ENCODE measurements at places on chromosomes 3 and 15.

DNA sequence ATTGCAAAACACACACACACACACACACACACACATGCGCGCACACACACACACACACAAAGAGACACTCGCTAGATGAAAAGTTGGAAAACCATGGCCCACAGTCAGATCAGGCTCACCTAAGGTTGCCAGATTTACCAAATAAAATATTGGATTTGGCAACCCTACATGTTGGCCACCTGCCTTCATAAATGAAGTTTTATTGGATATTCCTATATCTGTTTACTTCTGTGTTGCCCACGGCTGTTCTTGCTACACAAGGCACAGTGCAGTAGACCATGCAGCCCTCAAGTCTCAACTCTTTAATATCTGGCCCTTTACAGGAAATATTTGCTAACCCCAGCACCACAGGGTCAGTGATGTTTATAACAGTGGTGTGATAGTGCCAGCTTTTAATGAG lies 445.0 kb upstream of the PROK2 start:
- DNase-seq, result no peak

DNA sequence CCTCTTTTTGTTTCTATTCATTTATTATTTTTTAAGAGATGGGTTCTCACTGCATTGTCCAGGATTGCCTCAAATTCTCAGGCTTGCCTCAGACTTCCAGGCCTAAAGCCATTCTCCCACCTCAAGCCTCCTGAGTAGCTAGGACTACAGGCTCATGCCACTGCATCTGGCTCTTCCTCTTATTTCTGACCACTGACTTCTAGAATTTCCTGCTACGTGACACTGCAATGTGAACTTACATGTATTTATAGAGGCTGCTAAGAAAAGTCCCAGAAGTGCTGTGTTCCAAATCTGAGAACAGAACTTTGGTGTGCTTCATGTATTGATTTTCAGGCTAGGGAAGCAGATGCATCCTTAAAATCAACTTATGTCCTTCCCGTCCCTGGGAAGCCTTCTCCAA lies 407.4 kb downstream of the RSL24D1 start:
- no peak for DNase-seq

DNA sequence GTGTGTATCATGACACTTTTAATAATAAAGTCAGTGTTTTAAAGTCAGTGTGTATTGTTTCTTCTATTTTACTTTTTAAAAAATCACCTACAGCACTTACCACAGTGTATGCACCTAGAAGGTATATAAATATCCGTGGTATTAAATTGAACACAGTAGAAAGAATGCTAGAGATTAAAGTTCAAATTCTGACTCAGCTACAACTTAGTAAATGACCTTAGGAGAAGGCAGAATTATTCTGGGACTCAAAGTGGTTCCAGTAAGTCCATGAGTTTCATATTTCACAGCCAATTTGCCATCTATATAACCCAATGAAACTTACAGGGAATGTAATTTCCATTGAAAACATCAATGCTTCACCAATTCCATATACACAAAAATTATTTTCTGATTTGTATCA lies 52.7 kb upstream of the MAP4 start:
- DNase-seq, result no peak

- no peak for DNase-seq
Observed at GRCh38 chr3:138397983-138398382, 36.4 kb upstream of the ESYT3 start.

DNA sequence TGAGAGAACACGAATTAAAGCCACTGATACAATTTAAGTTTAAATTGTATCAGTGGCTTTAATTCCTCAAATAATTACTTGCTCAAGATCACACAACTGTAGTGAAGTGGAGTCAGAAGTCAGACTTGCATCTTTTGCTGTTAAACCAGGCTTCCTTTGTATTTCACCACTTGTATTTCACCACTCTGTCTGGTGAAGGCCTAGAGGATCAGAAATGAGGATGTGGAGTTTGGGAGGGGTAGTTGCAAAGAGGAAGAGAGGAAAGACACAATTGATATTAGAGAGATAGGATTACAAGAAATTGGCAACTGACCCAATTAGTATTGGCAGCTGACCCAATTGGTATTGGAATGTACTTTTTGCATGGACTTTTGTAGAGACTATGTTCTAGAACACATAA lies 288.1 kb upstream of the GPR149 start:
- no peak for DNase-seq

DNA sequence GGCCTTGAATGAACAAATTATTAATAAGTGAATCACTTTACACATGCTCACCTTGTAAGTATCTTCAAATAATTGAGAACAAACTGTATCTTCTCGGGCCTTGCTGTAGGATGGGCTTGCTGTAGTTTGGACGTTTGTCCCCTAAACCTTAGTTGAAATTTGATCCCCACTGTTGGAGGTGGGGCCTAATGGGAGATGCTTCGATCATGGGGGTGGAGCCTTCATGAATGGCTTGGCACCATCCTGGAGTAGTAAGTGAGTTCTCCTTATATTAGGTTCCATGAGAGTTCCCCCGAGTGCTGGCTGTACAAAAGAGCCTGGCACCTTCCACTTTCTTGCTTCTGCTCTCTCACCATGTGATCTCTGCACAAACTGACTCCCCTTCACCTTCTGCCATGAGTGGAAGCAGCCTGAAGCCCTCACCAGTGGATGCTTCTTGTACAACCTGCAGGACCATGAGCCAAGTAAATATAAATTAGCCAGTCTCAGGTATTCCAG lies 29.3 kb downstream of the PIGB start:
- no peak for DNase-seq

DNA sequence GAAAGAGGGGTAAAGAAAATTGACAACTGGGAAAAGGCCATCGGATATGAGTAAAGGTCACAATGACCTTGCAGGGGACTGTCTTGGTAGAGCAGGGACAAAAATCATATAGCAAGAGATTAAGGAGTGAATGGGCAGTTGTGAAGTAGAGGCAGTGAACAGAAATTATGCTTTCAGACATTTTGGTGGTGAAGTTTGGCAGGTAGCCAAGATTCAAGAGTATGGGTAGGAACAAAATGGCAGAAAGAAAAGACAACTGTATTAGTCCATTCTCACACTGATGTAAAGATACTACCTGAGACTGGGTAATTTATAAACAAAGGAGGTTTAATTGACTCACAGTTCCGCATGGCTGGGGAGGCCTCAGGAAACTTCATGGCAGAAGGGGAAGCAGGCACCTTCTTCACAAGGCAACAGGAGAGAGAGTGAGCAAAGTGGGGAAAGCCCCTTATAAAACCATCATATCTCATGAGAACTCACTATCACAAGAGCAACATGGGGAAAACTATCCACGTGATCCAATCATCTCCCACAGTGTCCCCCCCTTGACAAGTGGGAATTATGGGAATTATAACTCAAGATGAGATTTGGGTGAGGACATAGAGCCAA lies 84.0 kb downstream of the CGNL1 start:
- no peak for DNase-seq

- no peak for DNase-seq
Observed at GRCh38 chr15:33095641-33096040, 98.9 kb downstream of the FMN1 start.

GRCh38 chr15:60781211-60781713 lies 302.3 kb upstream of the ICE2 start:
- DNase-seq, result no peak

DNA sequence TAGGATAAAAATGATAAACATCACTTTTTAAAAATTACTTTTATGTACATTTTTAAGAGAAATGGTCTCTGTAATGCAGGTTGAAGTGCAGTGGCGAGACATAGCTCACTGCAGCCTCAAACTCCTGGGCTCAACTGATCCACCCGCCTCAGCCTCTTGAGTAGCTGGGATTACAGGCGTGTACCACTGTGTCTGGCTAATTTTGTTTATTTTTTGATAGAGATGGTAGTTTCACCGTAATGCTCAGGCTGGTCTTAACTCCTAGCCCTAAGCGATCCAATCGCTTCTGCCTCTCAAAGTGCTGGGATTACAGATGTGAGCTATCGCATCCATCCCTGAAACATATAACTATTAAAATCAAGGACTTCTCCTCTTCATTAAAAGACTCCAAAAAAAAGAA lies 63.1 kb upstream of the CSPG5 start:
- DNase-seq, result no peak

DNA sequence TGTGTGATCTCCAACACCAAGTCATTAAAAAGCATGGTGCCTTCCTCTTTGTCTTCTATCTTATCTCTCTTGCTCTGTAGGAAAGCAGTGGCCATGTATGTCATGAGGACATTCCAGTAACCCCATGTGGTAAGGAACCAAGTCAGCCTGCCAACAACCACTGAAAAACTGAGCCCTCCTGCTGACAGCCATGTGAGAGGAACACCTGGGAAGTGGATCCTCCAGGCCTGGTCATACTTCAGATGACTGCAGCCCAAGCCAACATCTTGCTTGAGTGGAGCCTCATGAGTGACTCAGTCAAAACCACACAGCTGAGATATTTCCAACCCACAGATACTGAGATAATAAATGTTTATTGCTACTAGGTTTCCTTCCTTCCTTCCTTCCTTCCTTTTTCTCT lies 597.3 kb downstream of the ZIC1 start:
- no peak for DNase-seq

- no peak for DNase-seq
Observed at GRCh38 chr15:31273258-31273941, 53.2 kb upstream of the KLF13 start.

- DNase-seq, result no peak
Observed at GRCh38 chr3:60126511-60127304, 1076.9 kb upstream of the CFAP20DC start.

DNA sequence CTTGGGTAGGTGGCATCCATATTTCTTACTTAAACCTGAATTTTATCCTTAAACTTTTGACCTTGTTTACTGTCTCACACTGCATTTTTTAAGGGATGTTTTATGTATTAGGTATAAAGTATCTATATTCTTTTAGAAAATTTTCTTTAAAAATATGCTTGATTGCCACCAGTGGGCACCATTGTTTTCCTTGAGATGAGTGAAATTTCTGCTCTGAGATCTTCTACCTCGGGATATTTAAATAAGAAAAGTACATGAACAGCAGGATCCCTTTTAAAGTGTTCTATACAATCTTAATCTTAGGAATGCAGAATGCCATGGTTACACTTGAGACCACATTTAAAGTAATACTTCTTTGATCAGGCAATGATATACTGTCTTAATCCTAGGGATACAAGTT lies 108.7 kb downstream of the SLMAP start:
- DNase-seq, result no peak

DNA sequence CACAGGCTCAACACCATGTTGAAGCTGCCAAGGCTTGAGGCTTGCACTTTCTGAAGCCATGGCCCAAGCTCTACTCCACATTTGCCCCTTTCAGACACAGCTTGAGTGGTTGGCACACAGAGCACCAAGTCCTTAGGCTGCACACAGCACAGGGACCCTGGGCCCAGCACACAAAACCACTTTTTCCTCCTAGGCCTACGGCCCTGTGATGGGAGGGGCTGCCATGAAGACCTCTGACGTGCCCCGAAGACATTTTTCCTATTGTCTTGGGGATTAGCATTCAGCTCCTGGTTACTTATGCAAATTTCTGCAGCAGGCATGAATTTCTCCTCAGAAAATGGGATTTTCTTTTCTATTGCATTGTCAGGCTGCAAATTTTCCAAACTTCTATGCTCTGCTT lies 445.5 kb downstream of the NLGN1 start:
- no peak for DNase-seq

- DNase-seq, result no peak
Observed at GRCh38 chr3:126620738-126621137, 34.2 kb downstream of the TXNRD3 start.

DNA sequence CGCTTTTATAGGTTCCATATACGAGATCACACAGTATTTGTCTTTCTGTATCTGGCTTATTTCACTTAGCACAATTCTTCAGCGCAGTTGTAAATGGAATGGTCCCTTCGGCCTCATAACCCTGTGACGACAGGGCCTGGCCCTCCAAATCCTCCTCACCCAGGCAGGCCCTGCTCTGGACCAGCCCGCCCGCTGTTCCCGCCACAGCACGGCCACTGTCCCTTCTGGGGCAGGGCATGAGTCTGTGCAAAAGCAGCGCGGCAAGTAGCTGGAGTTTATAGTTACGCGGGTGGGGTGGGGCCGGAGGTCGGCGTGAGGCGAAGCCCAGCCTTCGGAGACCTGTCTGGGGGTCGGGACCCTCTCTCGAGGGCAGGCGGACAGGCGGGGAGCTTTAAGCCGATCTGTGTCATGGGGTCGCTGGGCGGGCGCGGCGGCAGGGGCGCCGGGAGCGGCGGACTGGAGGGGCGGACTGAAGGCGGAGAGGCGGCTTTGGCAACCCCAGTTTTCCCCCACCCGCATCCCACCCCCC lies 543 bp downstream of the ARPIN start:
- no peak for DNase-seq

GRCh38 chr3:170327040-170327808 lies 30.3 kb upstream of the SKIL start:
- no peak for DNase-seq

GRCh38 chr15:51561271-51561670 lies 61.3 kb downstream of the DMXL2 start:
- no peak for DNase-seq

DNA sequence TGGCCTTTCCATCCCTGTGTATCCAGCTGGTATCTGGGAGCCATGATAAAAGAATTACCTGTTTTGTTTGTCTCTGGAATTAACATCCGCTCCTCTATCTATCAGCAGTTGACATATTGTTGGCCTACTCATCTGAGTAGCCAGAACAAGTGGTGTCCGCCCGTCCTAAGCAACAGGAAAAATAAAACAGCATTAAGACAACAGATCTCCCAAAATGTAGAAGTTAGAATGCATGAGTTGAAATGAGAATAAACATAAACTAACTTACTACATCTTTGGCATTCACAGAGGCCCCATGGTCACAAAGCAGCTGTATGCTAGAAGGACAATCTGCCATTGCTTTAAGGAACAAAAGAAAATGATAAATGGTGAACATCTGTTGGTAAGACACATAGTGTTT lies 75.9 kb downstream of the UACA start:
- no peak for DNase-seq

DNA sequence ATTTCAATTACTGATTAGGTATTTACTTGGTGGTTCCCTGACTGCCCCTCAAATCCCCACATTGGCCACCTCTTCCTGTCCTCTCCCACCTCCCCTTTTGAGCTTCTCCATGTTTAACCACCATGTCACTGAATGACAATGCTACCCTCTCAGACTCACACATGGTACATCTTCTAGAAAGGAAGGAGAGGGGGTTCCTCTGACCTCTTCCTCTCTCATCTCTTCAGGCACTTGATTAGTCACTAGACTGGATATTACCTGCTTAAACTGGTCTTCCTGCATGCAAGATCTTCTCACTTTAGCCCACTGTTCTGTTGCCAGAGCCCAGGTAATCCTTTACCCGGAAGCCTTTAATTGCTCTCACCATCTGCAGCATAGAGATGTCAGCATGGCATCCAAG lies 64.9 kb downstream of the DIPK2A start:
- no peak for DNase-seq

DNA sequence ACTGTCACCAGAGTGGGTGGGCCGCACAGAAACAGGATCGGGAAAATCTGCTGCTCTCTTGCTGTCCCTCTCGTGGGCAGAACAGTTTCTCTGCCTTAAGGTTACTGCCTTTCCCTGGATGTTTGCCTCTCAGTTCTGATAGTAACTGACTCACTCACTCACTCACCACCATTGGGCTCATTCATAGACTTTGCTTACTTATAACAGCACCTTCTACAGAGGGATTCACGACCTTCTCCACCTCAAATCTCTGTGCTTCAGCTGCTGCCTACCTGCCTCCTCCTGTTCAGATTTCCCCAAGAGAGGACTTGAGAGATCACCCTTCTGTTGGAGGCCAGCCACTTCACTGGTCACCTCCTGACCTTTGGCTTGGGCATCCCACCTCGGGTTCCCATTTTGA lies 147.7 kb upstream of the ICE2 start:
- DNase-seq, result no peak
